ENCODE measurements at places on chromosomes 5 and 9. TPM values are rescaled to one million over a fixed set of nuclear protein-coding genes. Genes with fewer than 3 reads are reported as not detected.

EGFL7 gene
- 456 TPM for polyA plus RNA-seq

GAPT gene
- polyA plus RNA-seq = 0.32 TPM

TTC16 gene
- polyA plus RNA-seq = not detected

C1QTNF3 gene
- polyA plus RNA-seq = 1.6 TPM

ARHGAP26 gene
- 8.3 TPM for polyA plus RNA-seq

PCDHGA4 gene
- 0.98 TPM for polyA plus RNA-seq

KCNV2 gene
- polyA plus RNA-seq = not detected

SLC6A7 gene
- polyA plus RNA-seq = not detected
